ENCODE measurements at places on chromosomes 12 and 14.

- DNase-seq, result peak; percentile 7
These were observed 413 bp upstream of the TUBA1C start for GRCh38 chr12:49264466-49264872.

DNA sequence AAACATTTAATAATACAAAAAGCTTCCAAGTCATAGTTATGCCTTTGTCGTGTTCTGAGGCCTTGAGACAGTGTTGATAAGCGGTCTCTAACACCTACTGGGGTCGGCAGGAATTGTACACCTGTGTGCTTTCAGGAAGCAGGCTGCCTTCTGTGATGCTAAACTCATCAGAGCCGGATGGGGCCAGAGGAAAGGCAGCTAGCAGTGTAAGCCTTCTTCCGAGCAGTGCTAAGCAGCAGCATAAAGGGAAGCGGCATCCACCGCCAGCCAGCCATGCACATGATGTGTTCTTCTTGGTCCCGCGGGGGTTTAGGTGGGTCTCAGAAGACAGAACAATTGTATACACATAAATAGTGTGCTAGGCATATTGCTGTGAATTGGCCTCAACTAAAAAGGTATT, 159.3 kb downstream of the SLC15A4 start:
- DNase-seq, result no peak

DNA sequence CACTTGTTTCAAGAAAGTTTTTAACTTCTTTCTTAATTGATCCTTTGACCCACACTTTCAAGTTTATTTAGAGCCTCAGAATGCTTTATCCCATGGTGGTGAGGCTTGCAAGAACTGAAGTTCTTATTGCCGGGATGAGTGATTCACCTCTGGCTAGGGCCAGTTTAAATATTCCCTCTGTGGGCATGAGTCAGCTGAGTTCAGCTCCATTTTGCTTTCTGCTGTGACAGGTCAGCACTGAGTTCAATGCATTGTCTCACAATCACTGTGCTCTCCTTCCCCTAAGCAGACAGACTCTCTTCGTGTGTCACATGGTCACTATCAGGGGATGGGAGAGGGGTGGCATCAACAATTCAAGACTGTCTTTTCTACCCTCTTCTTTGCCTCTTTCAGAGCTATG, 514.6 kb upstream of the FBXO33 start:
- DNase-seq, result no peak

GRCh38 chr12:2891240-2892053, 756 bp downstream of the TULP3 start:
- DNase-seq, result no peak

GRCh38 chr12:107767466-107767865, 6.5 kb upstream of the PRDM4 start:
- no peak for DNase-seq

DNA sequence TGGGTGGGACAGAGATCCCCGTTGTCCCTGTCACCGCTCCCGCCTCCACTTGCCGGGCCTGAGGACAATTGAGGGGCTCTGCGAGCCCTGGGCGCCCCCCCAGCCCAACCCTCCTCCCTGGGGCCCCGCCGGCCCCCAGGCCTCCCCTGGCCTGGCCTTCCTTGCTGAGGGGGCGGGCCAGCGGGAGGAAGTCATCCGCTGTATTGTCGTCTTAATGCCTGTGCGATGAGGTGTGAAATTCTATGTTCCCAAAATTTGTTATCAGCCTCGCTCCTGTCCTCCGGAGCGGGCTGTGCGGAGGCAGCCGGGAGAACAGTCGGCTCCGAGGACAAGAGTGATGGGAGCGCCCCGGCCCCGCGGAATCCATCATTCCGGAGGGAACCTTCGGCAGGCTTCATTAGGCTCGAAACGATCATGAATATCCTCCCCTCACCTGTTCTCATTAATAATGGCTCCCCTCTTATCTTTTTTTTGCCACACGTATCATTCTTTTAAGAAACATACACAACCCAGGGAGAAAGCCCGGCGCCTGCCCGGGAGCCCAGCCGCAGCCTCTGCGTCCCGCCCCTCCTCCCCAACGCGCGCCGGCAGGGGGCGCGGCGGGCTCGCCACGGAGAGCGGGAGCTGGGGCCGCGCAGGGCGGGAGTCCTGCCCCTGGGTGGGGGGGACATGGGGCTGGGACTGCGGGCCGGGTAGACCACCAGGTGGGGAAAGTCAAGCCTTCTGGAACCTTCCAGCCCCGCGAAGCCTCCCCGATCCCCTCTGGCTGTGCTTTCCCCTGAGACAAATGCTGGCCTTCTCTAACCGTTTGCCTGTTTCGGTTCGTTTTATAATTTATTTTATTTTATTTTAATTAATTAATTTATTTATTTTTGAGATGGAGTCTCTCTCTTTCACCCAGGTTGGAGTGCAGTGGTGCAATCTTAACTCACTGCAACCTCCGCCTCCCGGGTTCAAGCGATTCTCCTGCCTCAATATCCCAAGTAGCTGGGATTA, 17.1 kb upstream of the DLK1 start:
- DNase-seq, result no peak

- DNase-seq, result no peak
These were observed 88.6 kb downstream of the NINJ2 start for GRCh38 chr12:574475-575128.

GRCh38 chr12:52741375-52742195, 35.6 kb downstream of the KRT76 start:
- peak; percentile 20 for DNase-seq

DNA sequence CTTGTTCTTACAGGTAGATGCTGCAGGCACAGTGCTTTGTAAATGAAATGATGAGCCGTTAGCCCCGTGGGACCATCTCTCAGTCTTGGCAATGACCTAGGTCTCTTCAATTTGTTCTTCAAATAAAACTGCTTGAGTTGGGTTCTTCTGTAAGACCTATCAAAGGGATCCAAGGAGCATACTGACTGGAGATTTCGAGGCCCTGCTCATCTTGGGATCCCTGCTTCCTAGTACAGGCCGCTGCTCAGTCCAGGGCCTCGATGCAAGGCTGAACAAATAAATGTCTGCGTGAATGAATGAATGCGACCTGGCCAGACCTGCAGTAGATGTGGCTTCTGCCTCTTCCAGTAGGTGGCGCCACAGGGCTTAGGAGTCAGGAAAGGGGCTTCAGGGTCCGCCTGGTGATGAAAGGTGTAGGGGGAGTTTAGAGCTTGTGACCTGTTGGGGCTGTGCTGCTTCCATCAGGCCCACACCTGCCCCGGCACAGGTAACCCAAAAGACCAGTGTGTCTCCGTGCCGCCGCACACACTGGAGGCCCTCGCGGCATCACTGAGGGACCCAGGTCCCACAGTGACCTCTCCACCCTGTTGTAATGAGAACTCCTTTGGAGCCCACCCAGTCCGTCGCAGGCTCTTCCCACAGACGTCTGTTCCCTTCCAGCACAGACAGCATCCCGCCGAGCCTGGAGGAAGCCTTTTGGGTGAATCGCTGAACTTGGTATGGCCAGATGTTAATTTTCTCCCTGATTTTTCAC, 4.4 kb downstream of the CACNA1C start:
- no peak for DNase-seq

DNA sequence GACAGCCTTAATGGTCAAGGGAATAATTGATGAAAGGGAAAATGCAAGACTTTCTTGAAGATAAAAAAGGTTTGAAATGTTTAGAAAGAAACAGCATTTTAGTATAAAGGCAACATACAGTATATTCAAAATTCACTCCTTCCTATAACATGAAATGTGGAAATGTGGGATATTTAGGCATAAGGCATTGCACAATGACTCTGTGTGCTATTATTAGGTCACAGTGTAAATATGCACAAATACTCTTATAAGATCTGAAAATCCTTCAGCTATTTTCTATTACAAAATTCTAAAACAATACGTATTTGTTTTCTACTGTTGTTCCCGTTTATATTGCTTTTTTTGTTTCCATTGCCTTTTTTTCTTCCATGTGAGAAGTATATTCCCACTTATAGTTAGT, 127.7 kb downstream of the SLC16A7 start:
- no peak for DNase-seq

DNA sequence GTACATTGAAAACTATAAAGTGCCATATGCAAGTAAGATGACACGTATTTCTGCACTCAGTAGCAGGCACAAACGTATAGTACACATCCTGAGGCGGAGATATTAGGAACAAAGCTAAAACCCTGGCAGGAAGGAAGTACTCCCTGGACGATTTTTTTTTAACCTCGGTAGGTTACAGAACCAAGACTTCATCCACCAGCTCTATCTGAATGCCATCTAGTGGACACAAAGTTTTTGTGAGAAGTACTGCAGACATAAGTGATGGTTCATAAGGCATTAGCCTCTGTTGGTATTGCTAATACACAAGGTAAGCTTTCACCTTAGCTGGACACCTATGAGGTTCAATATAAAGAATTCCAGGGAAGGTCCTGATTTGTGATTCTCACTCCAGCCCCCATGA, 83.0 kb upstream of the CCDC196 start:
- DNase-seq, result no peak

DNA sequence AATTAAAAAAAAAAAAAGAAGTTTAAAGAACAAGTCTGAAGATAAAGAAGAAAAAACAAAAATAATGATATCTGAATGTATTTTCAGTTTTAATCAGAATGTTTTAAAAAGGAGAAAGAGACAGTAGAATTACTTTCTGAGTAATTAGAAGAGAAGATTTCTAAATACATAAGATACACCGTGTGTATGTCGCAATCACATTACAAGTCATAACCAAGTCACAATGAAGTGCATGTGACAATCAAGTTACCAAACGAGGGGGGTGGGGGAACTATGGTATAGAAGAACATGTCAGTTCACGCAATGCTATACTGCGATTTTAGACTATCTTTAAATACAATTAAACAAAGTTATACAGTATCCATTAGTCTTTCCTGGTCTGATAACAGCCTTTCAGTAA, 1464.1 kb upstream of the FLRT2 start:
- no peak for DNase-seq

- no peak for DNase-seq
These were observed 37.2 kb downstream of the CLMN start for GRCh38 chr14:95282354-95282985.

- DNase-seq, result no peak
These were observed 143.4 kb upstream of the PRICKLE1 start for GRCh38 chr12:42732908-42733411.

DNA sequence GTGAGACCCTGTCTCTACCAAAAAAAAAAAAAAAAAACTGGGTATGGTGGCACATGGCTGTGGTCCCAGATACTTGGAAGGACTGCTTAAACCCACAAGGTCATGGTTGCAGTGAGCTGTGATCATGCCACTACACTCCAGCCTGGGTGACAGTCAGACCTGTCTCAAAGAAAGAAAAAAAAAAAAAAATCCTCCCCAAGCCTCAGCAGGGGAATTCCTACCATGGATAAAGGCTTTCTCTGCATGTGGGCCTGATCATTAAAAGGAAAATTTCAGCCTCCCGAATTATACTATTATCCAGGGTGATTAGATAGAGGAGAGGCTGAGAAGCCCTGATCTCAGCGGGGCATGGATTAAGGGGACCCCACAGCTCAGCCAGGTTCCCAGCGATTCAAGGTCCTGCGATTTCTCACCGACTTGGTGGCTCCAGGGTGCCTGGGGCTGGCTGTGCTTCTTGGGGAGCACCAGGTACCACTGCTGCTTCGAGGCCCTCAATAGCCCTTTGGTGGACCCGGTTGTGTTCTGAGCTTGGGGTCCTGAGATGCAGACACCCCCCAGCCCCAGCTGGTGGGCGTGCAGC, 5.6 kb downstream of the SH2B3 start:
- DNase-seq, result no peak

GRCh38 chr14:89067293-89067972, 243.0 kb downstream of the TTC8 start:
- no peak for DNase-seq

DNA sequence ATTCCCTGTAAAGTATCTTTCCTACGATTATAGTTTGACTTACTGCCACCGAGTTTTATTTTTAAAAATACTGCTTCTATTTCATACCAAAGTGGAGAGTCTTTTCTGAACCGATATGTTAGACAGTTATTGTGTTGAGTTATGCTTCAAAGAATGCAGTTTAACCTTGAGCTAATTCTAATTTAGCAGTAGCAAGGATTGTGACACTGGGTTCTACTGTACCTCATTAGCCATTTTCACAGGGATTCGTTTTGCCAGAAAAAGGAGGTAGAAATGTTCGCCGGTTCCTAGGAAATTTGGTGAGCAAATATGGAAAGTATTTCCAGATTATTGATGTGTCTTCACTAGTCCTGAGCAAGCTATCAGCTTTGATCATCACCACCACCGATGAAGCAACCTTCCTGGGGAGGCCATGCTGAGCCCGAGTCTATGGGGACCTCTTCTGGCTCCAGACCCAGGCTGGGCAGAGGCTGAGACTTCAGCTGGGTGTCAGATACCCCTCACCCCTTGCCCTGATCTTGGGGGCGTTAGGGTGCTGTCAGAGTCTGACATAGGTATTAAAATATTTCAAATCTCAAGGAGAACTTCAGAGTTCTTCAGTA, 13.6 kb downstream of the GLRX5 start:
- DNase-seq, result no peak

- no peak for DNase-seq
These were observed 18.6 kb upstream of the GPATCH2L start for GRCh38 chr14:76133103-76133502.

GRCh38 chr12:52813885-52814709, at the start of gene KRT4:
Gene KRT4, minus strand, starts transcription at chr12:52814116. Its CDS starts 58 bp downstream, at chr12:52814058.
- DNase-seq, result no peak

GRCh38 chr12:630656-631632, 32.3 kb downstream of the NINJ2 start:
- peak; percentile 65 for DNase-seq

DNA sequence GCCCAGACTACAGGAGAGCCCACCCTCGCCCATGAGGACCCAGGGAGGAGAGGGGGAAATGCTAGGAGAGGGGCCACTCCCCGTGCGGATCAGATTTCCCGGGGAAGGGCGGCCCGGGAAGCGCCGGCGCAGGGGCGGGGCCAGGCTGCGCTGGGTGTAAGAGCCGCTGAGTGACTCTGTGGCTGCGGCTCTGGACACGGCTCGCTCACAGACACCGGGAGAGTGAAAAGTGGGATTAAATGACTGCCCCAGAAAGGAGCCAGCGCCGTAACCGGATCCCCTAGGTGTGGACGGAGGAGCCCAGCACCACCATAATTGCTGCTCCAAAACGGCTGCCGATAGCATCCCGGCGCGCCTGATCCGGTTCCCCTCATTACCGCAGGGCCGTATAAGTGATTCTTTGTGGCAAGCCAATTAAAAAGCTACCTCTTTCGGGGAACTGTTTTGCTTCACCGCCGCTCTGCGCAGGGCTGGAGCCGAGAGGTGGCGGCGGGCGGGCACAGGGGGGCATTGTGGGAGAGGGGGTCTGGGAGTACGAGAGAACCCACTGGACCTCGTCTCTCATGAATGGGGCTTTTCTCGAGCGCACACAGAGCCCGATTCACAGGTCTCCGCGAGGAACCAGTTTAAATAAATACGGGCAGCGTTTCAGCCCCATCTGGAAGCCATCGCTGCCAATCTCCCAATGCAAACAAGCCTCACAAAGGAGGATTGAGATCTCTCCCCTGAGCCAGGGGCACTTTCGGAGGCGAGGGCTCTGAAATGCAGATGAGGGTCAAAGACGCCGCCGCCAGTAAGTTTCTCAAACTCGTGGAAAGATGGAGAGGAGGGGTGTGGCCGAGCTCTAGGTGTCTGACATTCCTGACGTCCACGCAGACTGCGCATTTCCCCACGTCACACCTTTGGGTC, 2.5 kb downstream of the COL2A1 start:
- DNase-seq, result no peak

Measured in activated T-helper 1 cell treated with Interleukin-2 at 50 U/mL for 16 hours (primary cell).